ENCODE measurements at places on chromosomes 1 and 21.
A peak's percentile ranks its signal among the peaks of the same experiment; 100 is the strongest.

- no peak for ATAC-seq
These were observed 19.7 kb downstream of the FGGY start for GRCh38 chr1:59316497-59317128.

- ATAC-seq: peak; percentile 68
These were observed 84.5 kb downstream of the RPS6KC1 start for GRCh38 chr1:213135572-213135971.

DNA sequence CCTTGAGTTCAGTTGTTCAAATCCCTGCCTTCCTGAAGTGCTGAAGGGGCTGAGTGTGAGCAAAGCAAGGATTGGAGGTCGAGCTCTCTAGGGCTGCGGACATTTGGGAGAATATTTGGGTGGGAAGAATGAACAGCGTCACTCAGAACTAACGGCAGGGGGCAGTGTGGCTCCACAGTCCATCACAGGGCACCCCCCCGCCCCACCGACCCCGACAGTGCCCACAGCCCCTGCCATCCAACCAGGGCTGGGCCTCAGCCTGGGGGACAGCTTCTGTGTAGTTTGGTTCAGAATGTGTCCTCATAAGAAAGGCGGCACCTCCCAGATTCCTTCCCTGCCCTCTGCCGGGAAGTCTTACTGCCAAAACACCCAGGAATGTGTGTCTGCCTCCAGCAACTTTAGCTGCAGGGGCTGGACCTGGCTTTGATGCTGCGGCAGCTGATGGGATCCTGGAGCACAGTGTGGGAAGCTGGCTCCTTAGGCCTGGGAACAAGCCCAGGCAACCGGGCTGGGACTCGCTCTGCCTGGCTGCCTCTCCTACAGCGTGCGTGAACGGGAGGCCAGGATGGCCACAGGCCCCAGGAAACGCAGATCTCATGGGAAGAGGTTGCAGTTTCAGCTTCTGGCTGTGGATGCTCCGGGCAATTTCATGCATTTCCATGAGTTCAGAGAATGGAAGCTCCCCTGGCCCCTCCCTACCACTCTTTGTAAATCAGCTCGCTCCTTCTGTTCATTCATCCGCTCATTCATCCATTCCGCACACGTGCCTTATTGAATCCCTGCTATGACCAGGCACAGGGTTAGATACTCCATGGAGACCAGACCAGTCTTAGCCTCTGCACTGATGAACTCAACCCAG, 104.9 kb upstream of the TMPRSS2 start:
- ATAC-seq: peak; percentile 68

GRCh38 chr1:218250492-218250891, 34.6 kb upstream of the RRP15 start:
- ATAC-seq: no peak

- ATAC-seq: peak; percentile 56
These were observed 796 bp upstream of the TDRKH start for GRCh38 chr1:151790940-151791651.

GRCh38 chr1:103156966-103157365, 48.6 kb upstream of the COL11A1 start:
- ATAC-seq: no peak

GRCh38 chr1:25747046-25747719, 52.8 kb upstream of the SELENON start:
- no peak for ATAC-seq

- no peak for ATAC-seq
These were observed 18.1 kb downstream of the RD3 start for GRCh38 chr1:211473823-211474222.

DNA sequence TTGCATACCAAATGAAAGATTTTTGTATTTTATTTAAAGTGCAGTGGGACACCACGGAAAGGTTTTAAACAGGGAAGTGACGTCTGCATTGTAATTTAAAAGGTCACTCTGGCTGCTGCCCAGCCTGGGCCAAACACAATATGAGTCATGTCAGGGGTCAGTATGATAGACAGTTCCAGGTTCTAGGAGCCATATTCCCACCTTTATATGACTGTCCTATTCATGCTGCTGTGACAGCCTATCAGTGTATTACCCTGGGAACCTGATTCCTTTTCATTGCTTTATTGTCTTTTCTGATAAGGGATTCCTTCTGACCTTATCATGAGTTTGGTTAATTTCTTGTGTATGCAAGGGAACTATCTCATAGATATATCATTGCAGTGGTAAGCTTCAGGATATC, 5.3 kb downstream of the VANGL1 start:
- no peak for ATAC-seq

GRCh38 chr1:165080253-165080896, 276.1 kb downstream of the LMX1A start:
- no peak for ATAC-seq

DNA sequence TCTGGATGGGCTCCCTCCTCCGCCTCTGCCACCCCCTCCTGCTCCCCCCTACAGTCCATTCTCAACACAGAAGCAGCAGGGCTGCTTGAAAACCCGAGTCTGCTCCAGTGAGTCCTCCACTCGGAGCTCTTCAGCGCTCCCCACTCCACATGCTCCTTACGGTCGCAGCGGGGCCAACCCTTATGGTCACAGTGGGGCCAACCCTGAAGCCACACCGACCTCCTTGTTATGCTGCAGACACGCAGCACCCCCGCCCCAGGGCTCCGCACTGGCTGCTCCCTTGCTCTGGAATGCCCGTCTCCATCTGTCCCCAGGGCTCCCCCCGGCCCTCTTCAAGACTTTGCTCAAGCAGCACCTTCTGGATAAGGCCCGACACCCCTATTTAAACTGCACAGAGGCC, 22.6 kb downstream of the GPR157 start:
- ATAC-seq: no peak

All from SK-N-SH treated with all-trans-retinoic acid at 6 μM for 48 hours (cell line).